ENCODE measurements at places on chromosomes 11 and 22.

GRCh38 chr11:1299621-1300020, 9.8 kb downstream of the TOLLIP start:
- no peak for DNase-seq

DNA sequence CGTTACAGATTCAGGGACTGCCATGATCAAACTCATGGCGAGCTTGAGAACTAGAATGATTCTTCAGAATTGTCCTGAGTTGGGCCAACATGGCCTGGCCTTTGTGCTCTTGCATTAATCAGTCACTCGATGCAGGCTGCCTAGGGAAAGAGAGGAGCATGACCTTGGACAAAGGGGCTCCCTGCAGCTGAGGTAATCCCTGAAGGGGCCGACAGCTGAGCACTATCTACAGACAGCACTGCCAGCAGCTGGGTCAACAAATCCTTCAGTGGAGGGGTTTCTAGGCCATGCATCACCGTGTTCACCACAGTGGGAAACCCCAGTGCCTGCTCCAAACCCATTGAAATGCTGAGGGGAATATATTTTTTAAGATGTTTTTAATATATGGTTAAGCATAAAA, 159.5 kb upstream of the POU2AF2 start:
- DNase-seq: peak; percentile 10

DNA sequence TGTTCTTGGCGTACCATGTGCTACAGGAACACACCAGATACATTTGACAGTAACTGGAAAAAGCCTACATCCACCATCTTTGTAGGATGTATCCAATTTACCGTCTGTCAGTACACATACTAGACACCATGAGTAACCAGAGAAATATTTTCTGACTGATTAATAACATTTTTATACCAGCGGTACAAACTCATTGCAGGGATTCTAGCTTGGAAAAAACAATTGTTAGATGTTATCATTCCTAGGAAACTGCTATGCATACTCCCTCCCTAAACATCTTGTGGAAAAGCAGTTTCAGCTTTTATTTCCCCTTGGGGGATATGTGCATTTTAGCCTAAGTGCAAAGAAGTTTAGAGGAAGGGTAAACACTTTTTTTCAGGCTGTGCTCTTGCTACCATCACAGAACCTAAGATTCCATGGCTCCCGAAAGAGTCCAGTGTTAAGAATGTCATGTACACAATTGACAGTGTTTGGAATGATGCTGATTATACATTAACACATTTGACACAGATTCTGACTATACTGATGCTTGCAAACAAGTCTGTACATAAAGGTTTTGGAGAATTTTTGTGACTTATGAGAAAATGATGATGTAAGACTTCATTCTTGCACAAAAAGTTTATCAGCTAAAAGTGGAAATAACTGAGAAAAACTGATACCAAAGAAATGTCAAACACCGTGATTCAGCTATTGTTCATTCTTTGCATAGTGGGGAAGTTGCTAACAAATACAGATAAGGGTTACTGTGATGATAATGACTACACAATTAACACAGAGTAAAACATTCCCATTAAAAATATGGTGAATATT, 23.7 kb downstream of the NCF4 start:
- DNase-seq: no peak

- no peak for DNase-seq
Observed at GRCh38 chr11:40139066-40139465, 1320.4 kb downstream of the LRRC4C start.

GRCh38 chr11:19777377-19778102, 64.9 kb downstream of the NAV2 start:
- DNase-seq: no peak

DNA sequence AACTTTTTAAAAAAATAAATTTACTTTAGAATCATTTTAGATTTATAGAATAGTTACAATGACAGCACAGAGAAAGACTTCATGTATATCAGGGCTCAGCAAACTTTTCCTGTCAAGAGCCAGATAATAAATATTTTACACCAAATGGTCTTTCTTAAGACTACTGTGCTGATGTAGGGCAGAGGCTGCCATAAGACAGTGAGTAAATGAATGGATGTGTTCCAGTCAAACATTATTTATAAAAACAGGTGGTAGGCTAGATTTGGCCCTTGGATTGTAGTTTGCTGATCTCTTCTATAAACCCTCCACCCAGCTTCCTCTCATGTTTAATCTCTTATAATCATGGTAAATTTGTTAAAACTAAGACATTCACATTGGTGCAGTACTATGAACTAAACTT, 33.0 kb downstream of the CECR2 start:
- no peak for DNase-seq

DNA sequence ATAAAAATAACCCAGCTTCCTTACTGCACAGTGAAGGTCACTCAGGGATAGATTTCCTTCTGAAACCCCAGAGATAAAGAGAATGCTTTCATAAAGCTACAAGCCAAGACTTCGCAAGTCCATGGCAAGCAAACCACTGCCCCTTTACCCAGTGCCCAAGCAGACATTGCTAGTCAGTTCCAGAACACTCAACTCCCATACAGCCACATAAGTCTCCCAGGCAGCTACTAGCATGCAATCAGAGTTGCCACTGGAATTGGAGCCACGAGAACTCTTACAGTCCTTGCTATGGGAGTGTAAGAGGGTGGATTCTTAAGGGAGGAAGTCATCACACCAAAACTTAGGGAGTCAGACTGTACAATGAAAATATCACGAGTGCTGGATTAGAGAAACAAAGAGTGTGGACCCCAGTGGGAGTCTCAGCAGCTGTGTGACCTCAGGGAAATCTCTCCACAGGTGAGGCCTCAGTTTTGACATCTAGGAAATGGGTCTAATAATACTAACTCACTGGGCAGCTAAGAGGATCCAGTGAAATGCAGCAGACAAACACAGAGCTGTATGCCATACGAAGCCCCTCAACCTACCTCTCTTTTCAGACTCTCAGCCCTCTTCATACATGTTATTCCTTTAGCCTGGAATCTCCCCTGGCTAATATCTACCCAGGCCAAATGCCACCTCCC, 526.6 kb downstream of the MN1 start:
- DNase-seq: no peak

- no peak for DNase-seq
Observed at GRCh38 chr11:2525166-2525861, 80.5 kb downstream of the KCNQ1 start.

DNA sequence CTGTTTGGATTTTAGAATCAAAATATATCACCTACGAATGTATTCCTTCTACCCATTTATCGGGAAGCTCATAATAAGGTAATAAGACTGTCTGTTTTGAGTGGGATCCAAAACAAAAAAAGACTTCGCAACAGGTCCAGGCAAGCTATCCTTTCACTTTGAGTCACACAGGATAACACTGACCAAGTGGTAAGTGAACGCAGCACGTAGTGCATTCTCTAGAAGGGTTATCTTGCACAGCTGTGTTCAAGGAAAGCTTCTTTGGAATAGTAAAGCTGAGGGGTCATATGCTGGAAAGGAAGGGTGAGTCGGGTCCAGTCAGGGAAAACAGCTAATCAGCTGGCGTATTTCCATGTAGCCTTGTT, 22.3 kb upstream of the NRGN start:
- DNase-seq: no peak

GRCh38 chr11:78000193-78000592, 5.7 kb upstream of the INTS4 start:
- peak; percentile 89 for DNase-seq

DNA sequence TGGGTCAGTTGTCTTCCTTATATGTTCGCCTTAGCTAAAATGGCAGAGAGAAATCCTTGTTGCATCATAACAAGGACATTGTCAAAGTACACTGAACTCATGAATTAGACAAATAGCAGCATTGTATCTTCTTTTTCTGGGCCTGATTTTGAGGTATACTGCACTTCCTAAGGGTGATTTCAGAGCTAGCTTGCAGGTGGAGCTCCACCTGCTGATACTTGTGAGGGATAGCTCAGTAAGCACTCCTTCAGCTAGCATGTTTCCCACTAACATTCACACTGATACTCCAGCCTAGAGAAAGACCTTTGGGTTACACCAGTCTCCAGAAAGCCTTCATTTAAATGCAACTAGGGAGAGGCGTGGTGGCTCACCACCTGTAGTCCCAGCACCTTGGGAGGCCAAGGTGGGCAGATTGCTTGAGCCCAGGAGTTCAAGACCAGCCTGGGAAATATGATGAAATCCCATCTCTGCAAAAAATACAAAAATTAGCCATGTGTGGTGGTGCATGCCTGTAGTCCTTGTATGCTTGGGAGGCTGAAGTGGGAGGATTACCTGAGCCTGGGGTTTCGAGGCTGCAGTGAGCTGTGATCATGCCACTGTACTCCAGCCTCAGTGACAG, 29.8 kb downstream of the JAM3 start:
- peak; percentile 5 for DNase-seq

- no peak for DNase-seq
Observed at GRCh38 chr11:47850337-47850736, 2.2 kb upstream of the NUP160 start.

DNA sequence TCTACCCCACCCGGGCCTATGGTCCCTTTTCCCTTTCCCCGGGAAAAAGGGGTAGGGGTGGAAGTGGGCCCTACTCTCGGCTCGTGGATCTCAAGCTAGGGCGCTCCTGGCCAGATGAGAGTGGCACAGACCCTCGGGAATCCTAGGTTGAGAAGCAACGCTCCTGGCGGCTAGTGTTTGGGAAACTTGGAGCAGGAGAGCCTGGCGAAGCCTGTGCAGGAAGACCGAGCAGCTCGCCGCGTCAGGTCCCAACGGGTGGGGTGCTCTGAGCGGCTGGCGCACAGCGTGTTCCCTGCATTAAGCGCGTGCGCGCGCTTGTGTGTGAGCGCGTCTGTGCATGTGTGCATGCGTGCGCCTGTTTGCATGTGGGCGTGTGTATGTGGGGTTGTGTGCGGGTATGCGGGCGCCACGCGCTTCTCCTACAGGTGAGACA, 7.1 kb upstream of the FLI1 start:
- DNase-seq: no peak

DNA sequence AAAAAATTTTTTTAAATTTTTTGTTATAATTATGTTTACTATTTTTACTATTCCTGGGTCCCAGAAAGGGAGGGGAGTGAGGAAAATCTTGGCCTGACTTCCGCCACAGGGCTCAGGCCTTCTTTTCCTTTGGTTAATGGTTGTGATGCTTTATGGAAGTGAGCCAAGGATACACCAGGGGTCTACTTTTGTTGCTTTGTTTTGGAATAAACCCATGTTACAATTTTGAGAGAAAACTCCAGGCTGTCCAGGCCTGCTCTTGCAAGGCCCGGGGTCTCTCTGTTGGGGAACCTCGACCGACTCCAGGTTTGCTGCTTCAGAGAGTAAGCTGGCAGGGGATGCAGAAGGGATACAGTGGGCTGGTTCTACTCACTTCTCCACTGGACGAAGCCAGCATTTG, 84.7 kb downstream of the ABTB2 start:
- no peak for DNase-seq

- no peak for DNase-seq
Observed at GRCh38 chr11:61626580-61627380, 45.9 kb upstream of the SYT7 start.

GRCh38 chr11:46889689-46890475, 28.5 kb downstream of the LRP4 start:
- peak; percentile 85 for DNase-seq

- no peak for DNase-seq
Observed at GRCh38 chr22:49811020-49811791, 16.5 kb downstream of the BRD1 start.

DNA sequence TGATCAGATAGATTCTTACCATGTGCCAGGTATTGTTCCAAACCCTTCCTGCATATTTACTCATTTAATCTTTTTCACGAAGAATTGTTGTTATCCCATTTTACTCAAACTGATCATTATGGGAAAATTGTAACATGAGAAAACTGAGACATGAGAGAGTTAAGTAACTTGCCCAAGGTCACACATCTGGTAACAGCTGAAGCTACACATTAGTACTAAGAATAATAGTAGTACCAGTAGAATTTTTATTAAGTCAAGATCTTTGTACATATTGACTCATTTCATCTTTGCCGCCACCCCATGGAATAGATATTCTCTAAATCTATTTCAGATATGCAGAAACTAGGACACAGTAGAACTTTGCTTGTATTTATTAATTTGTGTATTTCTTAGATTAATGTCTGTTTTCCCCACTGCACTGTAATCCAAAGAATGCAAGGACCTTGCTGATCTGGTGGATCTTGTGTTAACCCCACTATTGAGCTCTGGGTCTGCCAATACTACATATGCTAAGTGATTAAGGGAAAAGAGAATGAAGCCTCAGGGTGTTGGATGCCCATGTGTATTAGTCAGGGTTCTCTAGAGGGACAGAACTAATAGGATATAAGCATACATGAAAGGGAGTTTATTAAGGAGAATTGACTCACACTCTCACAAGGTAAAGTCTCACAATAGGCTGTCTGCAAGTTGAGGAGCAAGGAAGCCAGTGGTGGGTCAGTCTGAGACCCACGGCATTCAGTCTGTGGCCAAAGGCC, 72.8 kb downstream of the PARVA start:
- DNase-seq: no peak

GRCh38 chr11:15848631-15849168, 507.6 kb downstream of the SOX6 start:
- DNase-seq: no peak

- peak; percentile 6 for DNase-seq
Observed at GRCh38 chr22:50601669-50602337, 1.2 kb downstream of the MAPK8IP2 start.

DNA sequence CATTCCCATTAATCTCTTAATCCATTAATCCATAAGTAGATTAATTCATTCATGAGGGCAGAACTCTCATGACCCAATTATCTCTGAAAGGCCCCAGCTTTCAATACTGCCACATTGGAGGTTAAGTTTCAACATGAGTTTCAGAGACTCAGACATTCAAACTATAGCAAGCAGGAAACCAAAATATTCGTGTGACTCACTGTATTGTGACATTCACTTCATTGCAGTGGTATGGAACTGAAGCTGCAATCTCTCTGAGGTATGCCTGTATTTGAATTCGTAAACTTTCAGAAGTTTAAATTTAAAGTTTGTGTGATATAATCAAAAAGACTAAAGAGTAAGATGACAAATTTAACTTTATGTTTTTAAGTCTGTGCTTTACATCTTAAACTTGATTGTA, 2.9 kb upstream of the OR52J3 start:
- no peak for DNase-seq

DNA sequence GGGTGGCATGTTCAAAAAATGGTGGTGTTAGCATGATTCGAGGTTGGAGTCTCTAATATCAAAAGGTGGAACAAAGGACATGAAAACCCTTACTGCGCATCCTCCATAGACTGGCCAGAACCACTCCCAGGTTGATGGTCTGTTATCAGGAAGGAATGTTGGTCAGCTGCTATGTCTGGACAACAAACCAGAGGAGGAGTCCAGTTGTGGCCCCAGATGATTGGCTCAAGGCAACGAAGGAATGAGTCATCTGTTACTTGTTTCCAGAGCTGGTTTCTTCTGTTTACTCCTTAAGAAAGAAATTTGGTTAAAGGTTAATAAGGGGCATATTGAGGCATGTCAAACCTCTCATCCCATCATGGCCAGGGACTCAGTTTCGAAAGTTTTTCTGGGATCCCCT, 56.8 kb upstream of the GRIA4 start:
- DNase-seq: no peak

Measured in NCI-H2171 treated with DMSO at 0.1 percent for 48 hours (cell line).